Stimulated activated CD8-positive, alpha-beta memory T cell treated with anti-CD3 and anti-CD28 coated beads, Interleukin-4, amount 100 ng/mL, for 4 hours (primary cell): ENCODE measurements at places on chromosomes 7 and 10.

GRCh38 chr10:128070721-128071416 is 55.4 kb downstream of the MKI67 start:
- DNase-seq = no peak

DNA sequence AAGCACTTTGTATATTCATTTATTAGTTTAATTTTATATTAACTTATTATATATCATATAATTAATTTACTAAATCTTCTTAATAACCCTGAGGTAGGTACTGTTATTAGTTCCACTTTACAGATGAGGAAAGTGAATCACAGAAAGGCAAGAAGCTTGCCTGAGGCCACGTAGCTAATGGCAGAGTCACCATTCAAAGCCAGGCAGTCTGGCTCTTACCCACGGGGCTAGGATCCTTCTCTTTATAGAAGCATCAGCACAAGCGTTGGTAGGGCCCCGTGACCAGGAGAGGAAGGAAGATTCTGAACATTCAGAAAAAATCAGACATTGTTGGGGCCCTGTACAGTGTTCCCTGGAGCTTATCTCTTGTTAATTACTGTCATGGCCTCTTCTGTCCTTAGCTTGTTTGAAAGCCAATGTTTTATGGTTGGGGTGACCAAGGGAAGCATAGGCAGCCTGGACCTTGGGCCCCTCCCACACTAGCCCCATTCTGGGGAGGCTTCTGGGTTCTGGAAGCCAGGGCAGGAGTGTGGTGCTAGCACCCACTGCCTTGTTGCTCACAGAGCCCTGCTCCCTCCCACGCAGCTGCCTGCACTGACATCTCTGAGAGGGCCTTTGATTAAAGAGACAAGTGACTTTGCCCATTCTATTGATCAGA is 31.1 kb upstream of the SLF2 start:
- DNase-seq = no peak

- no peak for DNase-seq
These were observed 472.0 kb downstream of the RPS24 start for GRCh38 chr10:78505657-78506056.

- peak; percentile 23 for DNase-seq
These were observed 26.7 kb downstream of the CYCS start for GRCh38 chr7:25098096-25099046.

DNA sequence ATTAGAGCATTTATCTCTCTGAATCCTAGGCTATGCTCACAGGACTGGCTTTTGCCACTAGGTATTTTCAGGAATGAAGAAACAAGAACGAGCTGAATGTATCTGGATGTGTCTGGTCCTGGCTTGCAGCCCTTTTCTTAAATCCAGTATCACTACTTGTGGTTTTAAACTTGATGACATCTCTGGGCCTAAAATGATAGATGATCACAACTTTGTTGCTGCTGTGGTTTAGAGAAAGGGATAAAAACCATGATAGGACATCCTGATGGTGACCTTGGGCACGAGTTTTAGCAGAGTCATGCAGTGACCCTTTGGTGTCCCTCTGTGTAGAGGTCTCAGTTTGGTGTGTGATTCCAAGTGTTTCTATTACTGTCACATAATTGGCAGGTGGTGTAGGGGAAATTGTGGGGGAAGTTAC is 31.7 kb upstream of the SEMA3C start:
- DNase-seq = no peak

DNA sequence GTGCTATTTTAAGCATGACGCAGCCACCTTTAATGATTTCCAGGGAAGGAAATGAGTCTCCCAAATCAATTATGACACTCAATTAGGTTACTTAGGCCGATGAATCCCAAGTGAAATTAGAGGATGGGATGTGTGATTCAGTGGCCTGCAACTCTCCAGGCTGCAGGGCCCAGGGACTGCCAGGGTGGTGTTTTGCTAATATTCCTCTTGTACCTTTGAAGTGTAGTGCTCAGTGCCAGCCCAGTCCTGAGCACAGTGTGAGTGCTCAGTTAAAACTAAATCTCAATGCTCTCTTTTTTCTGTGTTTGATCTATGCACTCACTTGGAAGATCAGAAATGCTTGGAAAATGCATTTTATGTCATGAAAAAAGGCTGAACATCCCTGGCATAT is 51.6 kb downstream of the SEM1 start:
- no peak for DNase-seq

DNA sequence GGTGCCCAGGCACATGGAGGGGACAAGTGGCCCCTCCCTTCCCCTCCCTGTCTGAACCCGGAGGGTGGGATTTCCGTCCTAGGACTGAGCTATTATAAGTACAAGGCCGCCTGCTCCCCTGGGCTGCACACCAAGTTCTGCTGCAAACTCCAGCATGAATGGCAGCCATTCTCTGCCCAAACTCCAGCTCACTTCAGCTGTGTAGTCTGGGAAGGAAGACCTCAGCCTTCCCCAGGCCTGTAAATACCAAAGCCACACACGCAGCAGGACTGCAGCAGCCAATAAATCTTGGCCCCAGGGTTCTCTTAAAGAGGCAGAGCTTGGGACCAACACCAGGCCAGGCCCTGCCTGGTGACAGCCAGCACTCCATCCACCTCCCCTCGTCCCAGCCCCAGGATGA is 291.3 kb upstream of the ZMIZ1 start:
- DNase-seq = no peak

- no peak for DNase-seq
These were observed 26.9 kb downstream of the NUP205 start for GRCh38 chr7:135584362-135585353.

DNA sequence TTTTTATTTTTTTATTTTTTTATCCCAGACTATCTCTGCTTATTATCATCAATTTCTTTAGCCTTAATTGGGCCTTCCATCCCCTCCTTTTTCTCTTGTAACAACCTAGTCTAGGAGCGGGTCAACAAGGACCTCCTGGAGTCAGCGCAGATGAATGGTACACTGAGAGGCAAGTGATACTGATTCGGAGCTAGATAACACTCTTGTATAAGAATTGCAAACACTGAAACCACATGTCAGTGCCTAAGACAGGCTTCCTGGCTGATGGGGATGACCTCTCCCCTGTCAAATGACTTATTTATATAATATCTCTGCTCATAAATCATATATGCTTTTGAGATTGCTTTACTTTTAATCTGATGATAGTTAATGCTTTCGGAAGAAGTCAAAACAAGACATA is 22.7 kb downstream of the BPGM start:
- no peak for DNase-seq

DNA sequence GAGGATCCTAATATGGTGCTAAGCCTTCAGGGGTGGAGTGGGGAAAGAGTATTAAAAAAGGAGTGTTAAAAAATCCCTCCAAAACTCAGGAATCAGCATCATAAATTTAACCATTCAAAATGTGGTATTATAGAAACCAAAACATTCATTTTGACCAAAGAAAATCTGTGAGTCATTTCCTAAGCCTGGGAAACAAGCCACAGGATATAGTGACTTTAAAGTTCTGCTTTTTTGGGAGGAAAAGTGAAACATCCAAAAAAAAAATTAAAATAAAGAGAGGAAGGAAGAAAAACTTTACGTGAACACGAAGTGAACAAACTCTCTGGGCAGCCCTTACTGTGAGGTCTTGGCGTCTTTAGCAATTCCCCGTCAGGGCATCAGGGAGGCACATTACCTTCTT is 74.0 kb upstream of the GSDME start:
- DNase-seq = no peak

DNA sequence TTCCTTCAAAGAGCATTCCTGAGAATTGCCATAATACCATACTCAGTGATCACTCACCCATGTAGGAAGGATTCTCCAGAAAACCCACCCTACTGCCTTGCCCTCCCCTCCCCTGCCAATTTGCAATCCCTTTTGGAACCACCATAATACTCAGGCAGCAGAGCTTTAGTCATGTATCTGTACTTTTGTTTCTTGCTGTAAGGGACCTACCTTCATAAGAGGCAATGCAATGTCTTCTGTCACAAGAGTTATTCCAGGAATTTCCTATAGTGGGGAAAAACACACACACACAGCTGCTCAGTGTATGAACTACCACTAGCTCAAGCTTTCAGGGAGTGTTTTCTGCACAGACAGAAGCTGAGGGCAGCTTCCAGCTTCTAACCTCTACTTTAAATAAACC is 67.0 kb downstream of the GSAP start:
- no peak for DNase-seq

- DNase-seq = no peak
These were observed 127.9 kb upstream of the STK17A start for GRCh38 chr7:43454936-43455518.

- DNase-seq = no peak
These were observed 87.0 kb downstream of the PTPN20 start for GRCh38 chr10:46998192-46998591.

GRCh38 chr7:46079421-46079820 is 158.3 kb upstream of the IGFBP3 start:
- DNase-seq = no peak

GRCh38 chr10:35336084-35336831 is at the start of gene CCNY:
CCNY (plus strand) TSS chr10:35336509; CDS start chr10:35337054, 545 bp downstream.
- DNase-seq = peak; percentile 64

DNA sequence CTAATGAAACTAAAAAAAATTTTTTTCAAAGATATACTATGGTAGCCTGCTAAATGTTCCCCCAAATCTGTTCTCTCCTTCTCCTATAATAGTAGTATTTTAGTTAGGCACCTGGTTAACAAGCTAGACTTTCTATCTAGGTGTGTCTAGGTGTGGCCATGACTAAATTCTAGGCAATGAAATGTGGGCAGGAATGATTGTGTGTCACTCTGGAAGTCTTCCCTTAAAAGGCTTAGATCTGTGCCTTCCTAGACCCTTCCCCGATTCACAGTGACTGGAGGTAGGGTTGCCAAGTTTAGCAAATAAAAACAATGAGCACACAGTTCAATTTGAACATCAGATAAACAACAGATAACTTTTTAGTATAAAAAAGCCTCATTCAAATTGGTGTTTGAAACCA is 8.3 kb upstream of the ARHGAP21 start:
- no peak for DNase-seq

DNA sequence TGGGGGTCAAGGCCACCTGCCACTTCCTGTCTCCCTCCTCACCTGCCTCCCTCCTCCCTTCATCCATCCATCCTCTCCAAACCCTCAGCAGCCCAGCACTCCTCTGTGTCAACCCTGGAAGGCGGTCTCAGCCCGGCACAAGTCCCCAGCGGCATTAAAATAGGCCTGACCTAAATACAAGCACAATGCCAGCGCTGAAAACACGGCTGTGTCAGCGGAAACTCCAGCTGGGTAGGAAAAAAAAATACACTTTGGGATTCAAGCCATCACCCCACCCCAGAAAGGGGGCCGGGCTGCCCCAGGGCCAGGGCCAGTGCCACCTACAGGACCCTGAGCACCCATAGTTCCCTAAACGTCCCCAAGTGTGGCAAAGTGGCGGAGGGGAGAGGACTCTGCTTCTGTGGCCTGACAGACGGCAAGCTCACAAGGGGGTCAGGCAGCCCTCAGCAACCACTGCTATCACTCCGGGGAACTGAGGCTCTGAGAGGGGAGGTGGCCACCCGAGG is 22.7 kb upstream of the GTF2IRD1 start:
- DNase-seq = no peak

GRCh38 chr10:87864496-87865059 is 1.2 kb downstream of the PTEN start:
- DNase-seq = no peak

DNA sequence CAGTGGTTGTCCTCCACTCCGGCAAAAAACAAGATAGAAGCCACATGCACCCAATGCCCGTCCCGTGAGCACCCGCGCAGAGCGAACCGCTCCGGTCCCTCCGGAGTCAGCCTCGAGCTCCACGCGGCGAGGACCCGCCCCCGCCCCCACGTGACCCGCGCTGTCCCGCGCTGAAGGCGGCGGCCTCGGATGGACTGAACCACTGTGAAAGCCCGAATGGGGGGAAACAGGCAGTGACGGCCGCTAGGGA is 766 bp upstream of the EIF3B start:
- DNase-seq = peak; percentile 83

DNA sequence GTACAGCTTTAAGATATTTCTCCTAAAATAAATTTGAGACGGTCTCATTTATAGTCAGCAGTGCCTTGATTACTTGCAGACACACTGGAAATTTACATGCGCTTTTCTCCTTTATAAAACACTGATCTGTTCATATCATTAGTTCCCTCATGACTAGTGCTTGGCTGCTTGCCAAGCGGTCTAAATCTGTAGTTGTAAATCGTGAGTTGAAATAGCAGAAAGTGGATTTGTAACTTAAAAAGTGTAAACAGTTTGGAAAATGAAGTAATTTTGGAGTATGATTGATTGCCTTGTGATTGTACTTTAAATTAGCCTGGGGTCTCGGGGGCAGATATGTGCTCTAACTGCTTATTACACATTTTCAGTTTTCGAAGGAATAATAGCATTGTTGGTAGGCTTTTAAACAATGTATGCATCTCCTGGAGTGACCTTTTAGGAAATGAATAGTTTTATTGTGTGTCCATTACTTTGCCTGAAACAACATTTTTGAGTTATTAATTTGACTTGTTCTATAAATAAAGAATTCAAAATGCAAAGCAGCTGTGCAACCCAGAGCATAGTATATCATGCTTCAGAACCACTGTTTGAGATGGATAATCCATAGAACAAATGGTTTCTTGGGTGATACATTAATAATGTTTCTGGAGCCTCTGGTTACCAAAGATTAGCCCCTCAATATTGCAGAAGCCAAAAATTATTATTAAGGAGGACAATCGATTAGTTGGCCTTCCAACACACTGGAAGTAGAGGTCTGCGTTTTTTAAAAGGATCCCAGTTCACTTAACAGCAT is 73.3 kb downstream of the ARID5B start:
- no peak for DNase-seq

DNA sequence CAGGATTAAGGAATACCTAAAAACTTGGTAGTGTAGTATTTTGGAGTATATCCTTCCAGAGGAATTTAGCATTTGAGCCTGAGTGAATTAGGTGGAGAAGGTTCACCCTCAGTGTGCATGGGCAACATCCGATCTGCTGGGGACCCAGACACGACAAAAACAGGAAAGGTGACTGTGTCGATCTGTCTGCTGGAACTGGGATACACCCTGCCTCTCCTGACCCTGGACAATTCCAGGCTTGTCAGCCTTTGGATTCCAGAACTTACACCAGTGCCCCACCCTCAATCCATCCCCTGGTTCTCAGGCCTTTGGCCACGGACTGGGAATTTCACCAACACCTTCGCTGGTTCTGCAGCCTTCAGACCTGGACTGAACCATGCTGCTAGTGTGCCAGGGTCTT is 41.9 kb downstream of the PTPRE start:
- no peak for DNase-seq
